ENCODE measurements at places on chromosomes 5 and 9.

GRCh38 chr5:35545190-35545589 lies 72.5 kb upstream of the SPEF2 start:
- no peak for DNase-seq

DNA sequence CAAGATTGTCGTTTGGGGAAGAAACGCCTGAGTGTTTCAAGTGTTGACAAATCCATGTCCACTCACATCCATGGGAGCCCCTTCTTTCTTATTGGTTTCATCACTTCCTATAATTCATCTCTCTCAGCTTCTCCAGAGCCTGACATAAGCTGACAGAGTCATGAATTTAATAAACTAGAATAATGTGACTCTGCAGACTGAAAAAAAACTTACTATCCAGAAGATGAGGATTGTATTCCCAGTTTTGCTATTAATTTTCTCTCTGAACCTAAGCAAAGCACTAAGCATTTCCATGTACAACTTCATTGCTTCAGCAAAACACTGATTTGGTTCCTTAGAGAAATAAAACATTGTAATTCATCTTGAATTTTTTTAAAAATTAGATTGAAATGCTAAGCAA lies 691.8 kb downstream of the MTRR start:
- no peak for DNase-seq

- DNase-seq, result no peak
Measured at GRCh38 chr9:1870915-1871314, 144.2 kb upstream of the SMARCA2 start.

GRCh38 chr9:119852390-119852789 lies 483.2 kb upstream of the BRINP1 start:
- no peak for DNase-seq

- DNase-seq, result no peak
Measured at GRCh38 chr9:27473111-27473529, 51.0 kb upstream of the IFNK start.
